Natural killer cell treated with Interleukin-12 subunit alpha and Interleukin-12 subunit beta and Interleukin-15 and Interleukin-18, amount 100 ng/mL, for 72 hours (primary cell): ENCODE measurements at places on chromosomes 11 and 22.
A peak's percentile ranks its signal among the peaks of the same experiment; 100 is the strongest.

GRCh38 chr22:40668611-40669411 is 10.5 kb upstream of the MCHR1 start:
- H3K27me3 ChIP-seq = no peaks in the 10 kb centered on the region
- peak overlapping the region; percentile 82 for H3K4me3 ChIP-seq
- H3K36me3 ChIP-seq = no peaks in the 10 kb centered on the region
- no peak for DNase-seq

- peak overlapping the region; percentile 70 for H3K4me3 ChIP-seq
- H3K4me1 ChIP-seq = peaks cover 7% of the 10 kb centered on the region
- no peaks in the 10 kb centered on the region for H3K36me3 ChIP-seq
- H3K27ac ChIP-seq = no peak overlapping the region
- no peak for DNase-seq
Observed at GRCh38 chr11:804599-804964, 449 bp downstream of the PIDD1 start.

- H3K27ac ChIP-seq = peak overlapping the region; percentile 81
- H3K27me3 ChIP-seq = peaks cover 16% of the 10 kb centered on the region
- peaks cover 18% of the 10 kb centered on the region for H3K4me1 ChIP-seq
- no peak for DNase-seq
- H3K36me3 ChIP-seq = no peaks in the 10 kb centered on the region
- H3K4me3 ChIP-seq = peak overlapping the region; percentile 95
Observed at GRCh38 chr11:123429336-123429735, 733 bp upstream of the GRAMD1B start.

DNA sequence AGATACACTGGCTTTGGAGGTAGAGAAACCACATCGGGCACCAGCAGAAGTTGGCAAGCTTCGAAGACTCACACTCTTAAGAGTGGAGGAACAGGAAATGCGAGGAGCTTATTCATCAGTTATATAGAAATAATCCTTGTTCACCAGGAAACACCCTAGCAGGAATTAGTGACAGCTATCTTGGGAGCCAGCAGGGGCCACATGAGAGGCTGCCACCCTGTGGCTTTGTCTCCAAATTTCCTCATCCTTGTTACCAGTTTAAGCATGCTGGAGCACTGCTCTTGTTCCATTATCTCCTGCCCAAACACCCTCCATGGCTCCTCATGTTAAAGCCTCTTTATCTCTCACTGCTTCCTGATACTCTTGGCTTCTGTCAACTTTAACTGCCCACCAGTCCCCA is 131.0 kb downstream of the PLEKHA7 start:
- no peak for DNase-seq
- peaks cover 18% of the 10 kb centered on the region for H3K27me3 ChIP-seq
- H3K4me3 ChIP-seq = no peak overlapping the region
- H3K27ac ChIP-seq = no peak overlapping the region
- H3K36me3 ChIP-seq = no peaks in the 10 kb centered on the region

DNA sequence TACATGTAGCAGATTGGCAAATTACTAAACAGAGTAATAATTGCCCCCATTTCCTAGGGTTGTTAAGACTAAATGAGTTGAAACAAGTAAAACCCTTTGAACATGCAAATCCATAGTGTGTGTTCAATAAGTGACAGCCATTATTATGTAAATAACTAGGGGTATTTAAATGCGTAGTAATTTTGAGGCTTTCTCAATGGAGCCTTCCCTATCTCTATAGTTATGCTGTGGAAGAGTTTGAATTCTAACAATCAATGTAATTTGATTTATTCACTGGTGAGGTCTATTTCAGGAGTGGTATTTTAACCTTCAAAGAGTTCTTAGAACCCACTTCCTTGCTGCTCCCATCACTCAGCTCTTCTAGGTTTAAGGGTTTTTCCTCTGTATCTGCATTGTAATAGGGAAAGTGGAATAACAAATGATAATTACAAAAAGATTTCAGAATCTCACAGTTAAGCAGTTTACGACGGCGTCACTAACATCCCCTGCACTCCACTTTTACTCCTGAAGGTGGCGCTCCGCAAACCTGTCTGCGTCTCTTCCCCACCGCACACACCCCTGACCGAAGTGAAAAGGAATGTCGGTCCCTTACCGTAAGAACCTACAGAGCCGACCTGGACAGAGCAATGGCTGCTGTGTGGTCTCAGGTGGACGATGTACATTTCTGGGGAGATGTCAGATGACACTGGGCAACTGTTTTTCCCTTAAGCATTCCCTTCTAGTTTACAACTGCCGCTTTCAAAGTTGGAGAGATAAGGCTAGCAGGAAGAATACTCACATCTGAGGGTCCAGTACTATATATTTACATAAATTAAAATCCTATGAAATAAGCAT is 80.8 kb downstream of the ZC3H12C start:
- no peak overlapping the region for H3K27ac ChIP-seq
- peaks cover 17% of the 10 kb centered on the region for H3K27me3 ChIP-seq
- no peaks in the 10 kb centered on the region for H3K36me3 ChIP-seq
- DNase-seq = no peak

GRCh38 chr22:32721328-32722180 is 80.0 kb upstream of the TIMP3 start:
- H3K4me3 ChIP-seq = peak overlapping the region; percentile 24
- H3K4me1 ChIP-seq = peaks cover 36% of the 10 kb centered on the region
- no peak for DNase-seq
- peaks cover 13% of the 10 kb centered on the region for H3K36me3 ChIP-seq
- H3K27me3 ChIP-seq = peaks cover 14% of the 10 kb centered on the region

DNA sequence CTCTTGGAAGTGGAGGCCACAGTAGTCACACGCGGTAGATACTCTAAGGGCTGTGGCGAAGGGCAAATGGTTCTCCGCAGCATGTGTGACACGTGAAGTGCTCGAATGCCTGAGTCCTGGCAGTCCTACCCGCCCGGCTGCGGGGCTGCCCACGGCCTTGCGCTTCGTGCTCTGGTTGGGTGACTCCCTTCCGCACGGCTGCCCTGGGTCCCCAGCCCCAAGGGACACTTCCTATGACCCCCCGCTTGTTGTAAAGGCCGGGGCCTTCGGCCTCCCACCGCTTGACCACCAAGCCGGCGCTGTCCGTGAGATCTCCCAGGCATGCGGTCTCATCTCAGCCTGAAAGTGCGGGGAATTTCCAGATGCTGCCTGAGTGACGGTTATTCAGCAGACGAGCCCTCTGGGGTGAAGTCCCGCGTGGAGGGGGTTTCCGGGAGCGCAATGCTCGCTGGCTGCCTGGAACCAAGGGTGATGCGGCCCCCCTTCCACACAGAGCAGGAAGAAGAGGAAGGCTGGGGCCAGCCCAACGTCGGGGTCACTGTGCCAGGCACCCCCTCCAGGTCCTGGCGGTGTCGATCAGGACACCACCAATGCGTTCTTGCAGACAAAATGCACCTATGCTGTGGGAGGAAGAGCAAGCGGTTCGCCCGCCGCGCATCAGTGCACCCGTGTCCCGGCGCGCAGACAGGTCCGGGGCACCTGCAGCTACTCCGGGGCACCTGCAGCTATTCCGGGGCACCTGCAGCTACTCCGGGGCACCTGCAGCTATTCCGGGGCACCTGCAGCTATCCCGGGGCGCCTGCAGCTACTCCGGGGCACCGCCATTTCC is 171.2 kb downstream of the OPCML start:
- H3K4me1 ChIP-seq = no peaks in the 10 kb centered on the region
- H3K27ac ChIP-seq = no peak overlapping the region
- DNase-seq = no peak
- H3K27me3 ChIP-seq = no peaks in the 10 kb centered on the region
- H3K36me3 ChIP-seq = no peaks in the 10 kb centered on the region
- H3K4me3 ChIP-seq = no peak overlapping the region
